ENCODE measurements at places on chromosomes 4 and X. TPM values are rescaled to one million over a fixed set of nuclear protein-coding genes. Genes with fewer than 3 reads are reported as not detected.

CCNB3 gene
- total RNA-seq, result 2.9 TPM

CSAG2 gene
- not detected for total RNA-seq

CXCL13 gene
- total RNA-seq, result not detected

TMPRSS11E gene
- total RNA-seq, result not detected

DGAT2L6 gene
- total RNA-seq, result not detected

PPARGC1A gene
- total RNA-seq, result not detected

ELF2 gene
- 28.2 TPM for total RNA-seq

PHOX2B gene
- not detected for total RNA-seq

CENPVL2 gene
- total RNA-seq, result not detected

EREG gene
- 498 TPM for total RNA-seq

NUDT10 gene
- not detected for total RNA-seq

WDR44 gene
- 12.2 TPM for total RNA-seq

RPL34 gene
- 1,359 TPM for total RNA-seq

TEX13A gene
- not detected for total RNA-seq

SH3D19 gene
- total RNA-seq, result 37.5 TPM

IRF2 gene
- 10.6 TPM for total RNA-seq

RFC1 gene
- 52.3 TPM for total RNA-seq

IRS4 gene
- not detected for total RNA-seq

CPE gene
- total RNA-seq, result 29.3 TPM

XPNPEP2 gene
- total RNA-seq, result not detected

PNCK gene
- total RNA-seq, result 0.84 TPM

RIBC1 gene
- 0.61 TPM for total RNA-seq

BRCC3 gene
- total RNA-seq, result 21.3 TPM

SLC25A14 gene
- total RNA-seq, result 13.1 TPM

H2BW2 gene
- total RNA-seq, result not detected

PDE6B gene
- not detected for total RNA-seq

CDX4 gene
- total RNA-seq, result not detected

SASH3 gene
- 0.42 TPM for total RNA-seq

BST1 gene
- total RNA-seq, result 0.44 TPM

GPR173 gene
- 3.4 TPM for total RNA-seq
